ENCODE measurements at places on chromosomes 7 and 10.

DNA sequence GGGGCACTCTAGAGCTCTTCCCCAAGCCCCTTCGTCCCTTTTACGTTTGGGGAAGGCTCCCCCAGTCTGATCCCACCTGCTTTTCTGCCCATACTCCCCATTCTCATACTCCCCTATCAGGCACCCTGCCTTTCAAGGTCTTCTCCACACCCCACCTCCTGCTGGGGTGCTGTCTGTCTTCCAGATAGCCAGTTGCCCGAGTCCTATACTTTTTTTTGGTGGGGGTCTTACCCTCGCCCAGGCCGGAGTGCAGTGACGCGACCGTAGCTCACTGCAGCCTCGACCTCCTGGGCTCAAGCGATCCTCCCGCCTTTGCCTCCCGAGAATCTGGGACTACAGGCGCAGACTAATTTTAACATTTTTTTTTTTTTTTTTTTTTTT, 775 bp upstream of the ABHD11 start:
- DNase-seq, result no peak

DNA sequence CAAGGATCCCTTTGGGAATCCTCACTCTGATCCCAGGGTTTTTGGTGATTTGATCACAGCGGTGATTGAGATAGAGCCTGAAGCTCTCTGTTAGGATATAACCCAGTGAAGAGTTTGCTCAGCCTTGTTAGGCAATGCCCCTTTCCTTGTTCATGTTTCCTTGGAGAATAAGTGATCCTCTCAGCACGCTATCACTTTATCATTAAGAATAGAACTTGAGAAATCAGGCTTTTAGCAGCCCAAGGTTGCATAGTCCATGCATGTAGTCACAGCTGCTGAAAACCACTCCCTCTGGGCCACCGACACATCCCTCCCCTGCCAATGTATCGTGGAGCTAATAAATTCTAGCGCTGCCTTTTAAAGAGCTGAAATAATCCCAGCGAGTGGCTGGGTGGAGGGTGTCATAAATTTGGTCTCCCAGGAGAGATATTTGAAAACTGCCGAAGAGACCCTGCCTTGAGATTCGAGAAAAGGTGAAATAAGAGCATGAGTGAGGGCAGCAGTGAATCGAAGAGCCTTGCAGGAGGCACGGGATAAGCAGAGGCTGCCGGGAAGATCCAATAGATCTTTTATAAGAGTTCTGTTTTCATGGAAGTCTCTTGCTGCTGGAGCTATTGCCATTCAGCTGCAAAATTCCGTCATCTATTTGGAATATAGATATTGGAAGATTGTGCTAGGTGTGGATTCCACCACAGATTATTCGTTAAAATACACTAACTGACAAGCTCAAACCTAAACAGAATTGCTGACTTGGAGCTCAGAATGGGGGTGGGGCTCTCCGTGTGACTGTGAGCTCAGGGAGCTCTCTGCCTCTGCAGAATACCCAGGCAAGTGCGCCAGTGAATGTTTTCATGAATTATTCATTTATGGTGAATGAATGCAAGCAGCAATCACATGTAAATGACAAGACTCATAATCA, 249.8 kb downstream of the TRIL start:
- peak; percentile 48 for DNase-seq

DNA sequence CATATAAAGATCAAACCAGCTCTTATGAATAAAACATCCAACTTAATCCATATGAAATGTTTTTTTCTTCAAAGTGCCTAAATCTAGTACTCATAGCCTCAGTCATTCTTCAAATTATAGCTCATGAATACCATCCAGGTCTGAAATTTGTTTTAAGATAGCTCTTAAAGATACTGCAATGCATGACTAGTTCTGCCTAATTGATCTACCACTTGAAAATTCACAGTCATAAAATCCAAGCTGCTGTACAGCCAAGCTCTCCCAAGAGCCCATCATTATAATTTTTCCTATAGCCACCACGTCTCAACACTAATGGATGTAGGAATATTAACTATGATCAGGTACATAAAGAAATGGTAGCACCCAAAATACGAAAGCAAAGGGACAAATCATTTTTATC, 87.9 kb upstream of the RNF148 start:
- no peak for DNase-seq

DNA sequence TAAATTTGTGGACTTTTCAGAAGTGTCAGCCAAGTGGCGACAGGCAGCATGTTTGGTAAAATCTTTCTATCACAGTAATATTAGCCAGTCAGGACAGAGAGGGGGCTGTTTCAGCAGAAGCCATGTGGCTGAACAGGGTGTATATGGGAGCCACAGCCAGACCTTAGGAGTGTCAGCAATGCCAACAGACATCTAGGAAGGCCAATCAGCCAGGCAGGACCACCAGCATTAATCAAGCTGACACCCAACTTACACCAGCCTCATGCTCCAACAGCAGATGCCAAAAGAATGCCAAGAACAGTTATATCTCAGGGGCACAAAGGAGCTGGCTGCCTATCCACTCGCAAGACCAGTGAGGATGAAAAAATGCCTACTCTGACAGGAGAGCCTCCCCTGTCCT, 54.8 kb downstream of the RAPGEF5 start:
- DNase-seq, result no peak

DNA sequence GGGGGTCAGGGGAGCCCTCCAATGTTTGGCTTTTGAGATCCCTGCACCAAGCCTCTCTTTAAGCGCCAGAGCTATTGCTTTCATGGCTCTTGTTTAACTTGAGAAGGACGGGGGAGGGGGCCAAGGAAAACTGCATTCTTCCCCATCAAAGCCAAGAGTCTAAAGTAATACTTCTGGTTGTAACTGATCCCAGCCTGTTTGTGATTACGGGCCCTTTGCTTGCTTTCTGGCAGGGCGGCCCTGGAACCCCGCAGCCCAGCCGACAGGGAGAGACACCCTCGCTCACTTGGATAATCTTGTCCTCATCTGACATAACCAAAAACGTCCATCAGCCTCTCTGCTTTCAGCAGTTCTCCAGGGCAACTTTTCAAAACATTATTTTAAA, 154.7 kb downstream of the NEURL1 start:
- no peak for DNase-seq

DNA sequence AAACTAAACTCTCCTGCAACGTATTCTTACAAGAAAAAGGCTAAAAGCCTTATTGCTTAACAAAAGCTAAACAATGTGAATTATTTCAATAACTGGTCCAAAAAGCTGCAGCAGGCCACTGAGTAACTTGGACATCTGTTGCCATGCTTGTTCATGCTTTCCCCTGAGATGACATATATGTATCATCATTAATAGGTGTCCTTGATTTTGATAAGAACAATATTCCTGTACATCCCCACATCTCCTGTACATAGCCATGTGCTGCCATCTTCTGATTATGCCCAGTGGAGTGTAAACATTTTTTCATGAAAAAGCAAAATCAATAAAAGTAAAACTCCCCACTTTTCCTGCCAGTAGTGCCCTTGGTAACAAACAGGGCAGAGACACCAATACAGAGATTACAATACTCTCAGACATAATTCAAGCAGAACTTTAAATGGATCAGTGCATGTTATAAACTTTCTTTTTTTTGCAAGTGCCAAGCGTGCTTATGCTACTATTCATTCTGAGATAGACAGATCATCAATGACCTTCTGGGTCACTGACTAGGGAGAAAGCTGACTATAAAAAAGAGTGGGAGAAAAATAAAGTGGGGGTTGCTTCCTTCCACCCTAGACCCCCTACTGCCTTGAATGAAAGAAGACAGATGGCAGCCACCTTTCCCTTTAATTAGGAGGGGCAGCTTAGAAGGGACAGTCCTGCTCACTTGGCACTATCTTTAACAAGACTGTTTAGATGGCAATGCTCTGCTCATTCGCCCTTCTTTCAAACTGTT, 205.5 kb upstream of the KLF14 start:
- no peak for DNase-seq

GRCh38 chr7:47485640-47486435, 96.1 kb downstream of the TNS3 start:
- no peak for DNase-seq

DNA sequence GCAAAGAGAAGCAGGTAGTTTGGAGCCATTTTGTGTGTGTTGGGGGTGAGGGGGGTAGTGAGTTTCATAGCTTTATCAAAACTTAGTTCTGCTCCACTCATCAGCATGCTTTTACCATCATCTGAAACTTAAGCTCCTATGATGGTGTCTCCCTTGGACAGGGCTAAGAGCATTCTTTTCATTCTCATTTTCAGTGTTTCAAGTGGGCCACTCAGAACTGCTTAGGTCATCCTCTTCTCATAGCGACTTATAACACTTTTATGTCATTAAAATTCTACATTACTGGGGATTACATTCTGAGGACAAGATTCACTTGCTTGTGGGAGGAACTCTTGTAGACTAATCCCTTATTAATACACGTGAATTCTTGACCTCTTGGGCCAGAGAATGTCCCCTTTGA, 649.4 kb downstream of the SUGCT start:
- no peak for DNase-seq

DNA sequence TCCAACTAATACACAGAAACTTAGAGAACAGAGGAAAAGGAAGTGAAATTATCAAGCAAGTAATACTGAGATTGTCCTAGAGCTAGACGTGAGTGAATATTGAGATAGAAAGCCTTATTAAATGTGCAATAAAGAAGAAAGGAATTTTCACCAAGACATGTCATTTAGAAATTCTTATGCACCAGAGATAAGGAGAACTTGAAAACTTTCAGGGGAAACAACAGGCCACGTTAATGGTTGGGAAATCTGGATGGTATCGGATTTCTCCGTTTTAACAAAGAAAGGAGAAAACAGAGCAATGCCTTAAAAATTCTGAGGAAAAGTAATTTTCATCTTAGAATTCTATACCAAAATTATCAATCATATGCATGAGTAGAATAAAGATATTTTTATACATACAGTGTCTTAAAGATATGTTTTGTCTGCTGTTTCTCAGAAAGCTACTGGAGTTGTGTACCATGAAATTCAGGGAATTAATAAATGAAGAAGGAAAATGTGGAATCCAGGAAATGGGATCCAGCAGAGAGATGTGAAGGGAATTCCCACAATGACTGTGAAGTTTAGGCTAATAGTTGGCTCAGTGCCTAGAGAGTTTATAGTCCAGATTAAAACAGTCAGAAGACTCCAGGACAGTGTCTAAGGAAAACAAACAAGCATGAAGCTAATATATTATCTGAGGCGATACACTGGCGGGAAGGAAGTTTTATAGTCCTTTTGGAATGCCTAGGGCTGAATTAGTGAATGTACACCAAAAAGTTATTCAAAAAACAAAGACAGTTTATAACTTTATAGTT, 159.5 kb downstream of the PPP1R9A start:
- no peak for DNase-seq
